ENCODE measurements at places on chromosomes 12 and 14.

- DNase-seq = no peak
These were observed 394.9 kb downstream of the CCDC91 start for GRCh38 chr12:28585146-28585545.

- peak; percentile 13 for DNase-seq
These were observed at the start of gene PGF for GRCh38 chr14:74955229-74956026. PGF (minus strand) TSS chr14:74955597; CDS start chr14:74955242, 355 bp downstream.

- no peak for DNase-seq
These were observed 59.9 kb downstream of the DDHD1 start for GRCh38 chr14:53093206-53093605.

DNA sequence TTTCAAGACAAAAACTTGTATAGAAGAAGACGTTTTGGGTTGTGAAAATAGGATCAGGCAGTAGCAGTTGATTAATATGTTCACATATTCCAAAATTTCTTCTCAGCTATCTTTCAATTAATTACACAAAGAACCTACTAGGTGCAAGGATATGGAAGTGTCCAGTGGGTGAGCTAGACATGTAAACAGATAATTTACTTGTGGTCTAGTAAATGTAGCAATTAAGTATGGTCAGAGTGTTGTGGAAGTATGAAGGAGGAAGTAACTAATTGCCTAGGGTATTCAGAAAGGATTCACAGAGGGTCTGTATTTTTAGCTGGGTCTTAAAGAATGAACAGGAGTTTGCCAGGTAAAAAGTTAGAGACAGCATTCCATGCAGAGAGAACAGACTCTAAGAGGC is 5.9 kb downstream of the GOLGA5 start:
- DNase-seq = no peak

DNA sequence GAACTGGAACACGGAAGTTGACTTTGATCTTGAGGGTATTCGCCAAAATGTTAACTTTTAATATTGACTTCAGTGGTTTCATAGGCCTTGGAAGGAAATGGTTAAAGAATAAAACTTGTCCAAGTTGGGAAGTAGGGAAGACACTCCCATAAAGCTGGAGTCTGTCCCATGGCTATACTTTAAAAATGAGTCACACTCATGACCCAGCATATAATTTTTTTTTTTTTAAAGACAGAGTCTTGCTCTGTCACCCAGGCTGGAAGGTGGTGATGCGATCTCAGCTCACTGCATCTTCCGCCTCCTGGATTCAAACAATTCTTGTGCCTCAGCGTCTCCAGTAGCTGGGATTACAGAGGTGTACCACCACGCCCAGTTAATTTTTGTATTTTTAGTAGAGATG is 19.6 kb downstream of the TMPRSS12 start:
- no peak for DNase-seq

DNA sequence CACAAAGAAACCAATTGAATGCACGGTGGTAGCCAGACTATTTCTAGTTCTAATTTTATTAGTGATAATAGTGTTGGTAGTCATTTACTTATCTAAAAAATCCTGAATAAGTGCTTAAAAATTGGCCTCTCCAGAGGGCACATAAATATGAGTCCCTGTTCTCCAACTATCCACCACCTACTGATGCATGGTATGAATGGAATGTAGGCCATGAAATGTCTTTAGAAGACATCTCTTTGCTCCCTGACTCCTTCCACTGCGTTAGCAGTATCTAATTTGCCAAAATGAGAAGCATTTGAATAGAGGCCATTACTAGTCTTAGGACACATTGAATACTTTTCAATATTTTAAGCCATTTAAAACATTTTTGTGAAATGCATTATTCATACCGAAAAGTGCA is 261.7 kb downstream of the LRFN5 start:
- no peak for DNase-seq

GRCh38 chr14:86430853-86431252 is 900.9 kb downstream of the FLRT2 start:
- no peak for DNase-seq

DNA sequence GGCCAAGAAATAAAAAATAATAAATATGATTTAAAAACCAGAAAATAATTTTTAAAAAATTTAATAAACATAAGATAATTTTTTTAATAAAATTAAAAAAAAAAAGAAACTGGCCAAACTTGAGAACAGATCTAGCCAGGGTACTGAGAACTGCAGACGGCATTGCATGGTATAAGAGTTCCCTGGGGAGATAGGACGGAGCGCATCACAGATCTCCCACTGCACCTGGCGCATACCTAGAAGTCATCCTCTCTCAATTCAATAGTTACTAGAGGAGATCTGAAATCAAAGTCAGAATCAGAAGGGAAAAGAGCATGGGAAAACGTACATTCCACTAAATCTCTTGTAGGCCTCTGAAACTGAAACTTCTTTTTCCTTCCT is 58.9 kb upstream of the BCL2L14 start:
- no peak for DNase-seq

DNA sequence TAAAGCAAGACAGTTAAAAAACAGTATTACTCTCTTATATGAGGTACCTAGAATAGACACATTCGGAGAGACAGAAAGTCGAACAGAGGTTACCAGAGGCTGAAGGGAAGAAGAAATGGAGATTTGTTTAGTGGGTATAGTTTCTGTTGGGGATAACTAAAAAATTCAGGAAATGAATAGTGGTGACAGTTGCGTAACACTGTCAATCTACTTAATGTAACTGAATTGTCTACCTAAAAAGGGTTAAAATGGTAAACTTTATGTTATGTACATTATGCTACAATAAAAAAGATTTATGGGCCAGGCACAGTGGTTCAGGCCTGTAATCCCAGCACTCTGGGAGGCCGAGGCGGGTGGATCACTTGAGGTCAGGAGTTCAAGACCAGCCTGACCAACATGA is 30.6 kb upstream of the SLC6A13 start:
- no peak for DNase-seq

DNA sequence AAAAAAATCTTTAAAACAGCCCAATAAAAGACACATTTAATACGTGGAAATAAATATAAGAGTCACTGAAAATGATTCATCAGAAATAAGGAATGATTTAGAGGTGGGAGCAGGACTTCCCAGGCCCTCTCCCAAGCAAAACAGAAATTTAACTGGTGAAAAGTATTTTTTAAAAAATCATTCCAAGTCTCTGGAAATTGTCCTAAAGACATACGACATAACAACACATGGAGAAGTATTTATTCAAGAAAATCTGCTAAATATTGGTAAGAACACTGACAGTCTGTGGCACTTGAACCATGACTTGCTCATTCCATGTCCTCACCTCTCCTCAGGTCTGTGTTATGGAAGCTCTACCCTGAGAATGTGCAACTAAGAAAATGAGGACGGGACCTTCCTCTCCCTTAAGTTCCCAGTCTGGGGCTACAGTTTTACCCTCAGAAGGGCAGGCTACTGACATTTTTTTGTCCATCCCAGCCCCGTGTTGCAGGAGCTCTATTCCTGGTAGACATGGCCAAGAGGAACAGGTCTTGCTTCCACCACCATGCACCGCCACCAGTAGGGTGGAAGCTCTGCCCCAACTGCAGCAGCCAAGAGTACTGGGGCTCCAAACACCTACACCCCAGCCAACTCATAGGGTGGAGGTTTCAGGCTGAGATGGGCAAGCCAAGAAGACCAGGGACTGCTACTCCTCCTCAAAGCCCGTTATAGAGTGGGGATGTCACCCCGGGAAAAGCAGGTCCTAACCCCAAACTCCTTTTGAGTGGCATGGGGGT is 193.0 kb downstream of the CRADD start:
- DNase-seq = no peak

GRCh38 chr14:70087380-70087697 is 101.4 kb downstream of the SLC8A3 start:
- no peak for DNase-seq

All from stimulated activated CD8-positive, alpha-beta memory T cell treated with anti-CD3 and anti-CD28 coated beads, Interleukin-4, amount 100 ng/mL, for 1 hour (primary cell).